ENCODE measurements at places on chromosomes 4 and X.

GRCh38 chr4:79317711-79318110, 8.2 kb downstream of the NAA11 start:
- DNase-seq, result no peak

DNA sequence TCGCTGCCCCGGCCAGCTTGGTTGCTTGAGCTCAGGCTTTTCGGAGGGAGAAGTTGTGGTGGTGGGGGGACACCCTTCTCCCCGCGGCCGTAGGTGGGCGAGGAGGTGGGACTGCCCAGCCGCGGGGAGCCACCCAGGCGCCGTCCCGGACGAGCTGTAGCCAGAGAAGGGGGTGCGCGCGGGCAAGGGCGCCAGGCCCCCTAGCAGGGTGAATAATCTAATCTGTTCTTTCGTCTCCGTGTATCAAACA, 3.1 kb downstream of the MID1IP1 start:
- DNase-seq, result no peak

GRCh38 chrX:26026179-26026578, 112.0 kb upstream of the MAGEB18 start:
- DNase-seq, result no peak

GRCh38 chr4:47562297-47562696, 77.2 kb downstream of the ATP10D start:
- DNase-seq, result no peak

DNA sequence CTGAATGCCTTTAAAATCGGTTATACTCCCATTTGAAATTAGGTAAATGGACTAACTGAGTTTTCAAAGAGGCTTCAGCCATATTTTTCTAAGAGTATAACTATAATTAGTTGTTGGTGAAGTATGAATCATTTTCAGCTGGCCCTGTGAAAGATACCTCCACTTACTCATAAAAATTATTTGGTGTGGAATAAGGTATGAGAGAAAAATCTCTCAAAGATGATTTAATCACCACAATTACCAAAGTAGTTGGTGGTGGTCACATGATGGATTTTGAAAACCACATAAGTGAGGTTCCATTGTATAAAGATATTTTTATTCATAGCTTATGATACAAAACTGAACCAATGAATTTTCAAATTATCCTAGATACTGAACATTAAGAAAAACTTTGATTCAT, 9.0 kb upstream of the KLHL2 start:
- no peak for DNase-seq

DNA sequence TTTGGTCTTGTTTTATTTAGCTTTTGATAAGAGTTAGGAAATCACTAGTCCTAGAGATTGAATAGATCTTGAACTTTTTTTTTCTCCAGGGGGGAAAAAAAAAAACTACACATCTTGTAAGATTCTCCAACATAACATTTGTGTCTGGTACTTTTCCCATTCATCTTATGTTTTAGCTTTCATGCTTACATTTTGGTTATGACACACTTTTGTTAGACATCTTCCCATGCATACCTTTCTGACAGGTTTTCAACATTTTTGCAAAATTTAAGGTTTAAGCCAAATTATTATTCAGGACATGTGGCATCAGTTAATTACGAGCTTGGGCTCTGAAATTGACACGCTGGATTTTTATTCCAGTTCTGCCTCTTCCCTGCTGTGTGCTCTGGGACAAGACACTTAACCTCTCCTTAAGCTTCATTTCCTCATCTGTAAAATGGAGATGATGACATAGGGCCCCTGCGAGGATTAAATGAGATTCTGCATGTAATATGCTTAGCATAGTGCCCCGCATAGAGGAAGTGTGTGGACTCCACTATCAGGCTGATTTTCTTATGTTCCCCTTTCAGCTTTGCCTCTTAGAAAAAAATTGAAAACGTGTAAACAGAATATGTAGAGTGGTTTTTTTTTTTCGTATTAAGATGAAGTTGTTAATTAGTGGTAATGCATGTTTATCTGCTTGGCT, 5.3 kb downstream of the KIT start:
- DNase-seq, result no peak

DNA sequence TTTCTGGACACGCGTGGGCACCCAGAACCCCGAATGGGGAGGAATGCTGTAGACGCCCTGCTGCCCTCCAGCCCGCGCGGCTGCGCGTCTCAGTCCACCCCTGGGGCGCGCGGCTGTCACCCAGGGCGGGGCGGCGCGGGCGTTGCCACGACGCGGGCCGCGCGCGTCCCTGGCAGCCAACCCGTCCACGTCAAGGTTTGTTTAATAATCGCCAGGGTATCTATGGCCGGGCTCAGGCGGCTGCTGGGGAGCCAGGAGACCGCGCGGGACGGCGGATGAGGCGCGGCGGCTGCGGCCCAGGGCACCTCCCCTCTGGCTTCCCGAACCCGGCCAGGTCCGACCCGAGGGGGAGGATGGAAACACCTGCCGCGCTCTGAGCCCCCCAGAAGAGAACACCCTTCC, at the start of gene SPATA18:
Gene SPATA18, plus strand, starts transcription at position 92 of the 402 bp plus-strand sequence. CDS start 401 bp downstream, outside the sequence.
- peak; percentile 76 for DNase-seq

GRCh38 chrX:129755779-129756650, 17.2 kb downstream of the XPNPEP2 start:
- DNase-seq, result no peak

GRCh38 chrX:40158036-40158706, 60.4 kb upstream of the BCOR start:
- DNase-seq, result peak; percentile 49

GRCh38 chr4:149113804-149114430, 671.7 kb upstream of the NR3C2 start:
- DNase-seq, result peak; percentile 77

DNA sequence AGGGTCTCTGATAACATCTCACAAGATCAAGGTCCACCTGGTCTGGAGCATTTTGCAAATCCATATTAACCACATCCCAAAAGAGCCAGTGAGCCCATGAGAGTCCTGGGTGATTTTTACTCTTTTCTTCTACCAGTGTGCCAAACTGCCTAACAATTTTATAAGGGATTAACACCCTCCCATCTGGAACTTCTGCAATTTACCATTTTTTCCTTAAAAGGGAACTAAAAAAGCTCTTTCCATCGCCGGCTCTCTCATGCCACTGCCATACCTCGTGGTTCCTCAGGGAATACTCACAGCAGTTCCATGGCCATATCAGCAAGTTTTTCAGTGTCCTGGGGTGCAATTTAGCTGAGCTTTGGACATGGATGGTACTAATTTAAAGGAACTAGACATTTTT, 55.7 kb downstream of the SEPSECS start:
- no peak for DNase-seq

DNA sequence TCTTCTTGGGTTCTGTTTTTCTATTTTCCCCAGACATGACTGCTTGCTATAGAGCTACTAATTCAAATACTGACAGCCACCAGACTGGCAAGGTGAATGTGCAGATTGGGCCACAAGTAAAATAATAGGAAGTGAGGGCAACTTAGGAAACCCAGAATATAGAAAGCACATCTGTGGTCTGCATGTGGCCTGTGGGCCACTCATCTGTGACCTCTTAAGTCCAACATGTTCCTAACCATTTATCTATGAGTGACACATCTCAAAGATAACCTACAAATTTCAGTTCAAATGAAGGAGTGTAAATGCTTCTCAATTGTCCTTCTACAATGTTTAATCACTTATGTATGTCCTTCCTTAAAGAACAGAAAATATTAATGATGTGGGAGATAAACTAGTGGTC, 128.9 kb downstream of the REELD1 start:
- DNase-seq, result no peak

- no peak for DNase-seq
Observed at GRCh38 chrX:103092942-103093341, at the start of gene NXF3. TSS of gene NXF3 (minus strand) at chrX:103093143. CDS start at chrX:103093023, 120 bp downstream.

- no peak for DNase-seq
Observed at GRCh38 chrX:17020851-17021821, 74.7 kb downstream of the REPS2 start.

GRCh38 chrX:48749182-48749581, 12.4 kb upstream of the GLOD5 start:
- no peak for DNase-seq

GRCh38 chr4:2186865-2187172, 55.1 kb downstream of the HAUS3 start:
- no peak for DNase-seq

- no peak for DNase-seq
Observed at GRCh38 chrX:142054094-142054493, 150.4 kb downstream of the MAGEC1 start.

DNA sequence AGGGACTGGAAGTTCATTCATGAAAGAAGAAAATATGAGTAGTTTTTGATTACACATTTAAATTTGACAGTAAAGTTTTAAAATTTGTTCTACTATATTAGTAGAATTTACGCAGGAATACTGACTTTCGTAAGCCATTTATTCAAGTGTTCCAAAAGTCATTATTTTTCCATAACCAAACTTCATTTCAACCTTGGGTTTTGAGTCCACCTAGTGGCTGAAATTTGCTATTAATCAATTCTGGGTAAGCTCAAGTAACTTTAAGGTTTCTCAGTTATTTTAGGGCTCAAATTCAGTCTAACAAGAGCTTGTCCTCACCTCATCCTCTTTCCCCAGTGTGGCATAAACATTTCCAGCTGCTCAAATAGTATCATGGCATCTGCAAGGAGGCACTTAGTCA, 175.4 kb downstream of the SH3BGRL start:
- peak; percentile 66 for DNase-seq

GRCh38 chrX:129176710-129177109, 346.6 kb downstream of the SMARCA1 start:
- no peak for DNase-seq

DNA sequence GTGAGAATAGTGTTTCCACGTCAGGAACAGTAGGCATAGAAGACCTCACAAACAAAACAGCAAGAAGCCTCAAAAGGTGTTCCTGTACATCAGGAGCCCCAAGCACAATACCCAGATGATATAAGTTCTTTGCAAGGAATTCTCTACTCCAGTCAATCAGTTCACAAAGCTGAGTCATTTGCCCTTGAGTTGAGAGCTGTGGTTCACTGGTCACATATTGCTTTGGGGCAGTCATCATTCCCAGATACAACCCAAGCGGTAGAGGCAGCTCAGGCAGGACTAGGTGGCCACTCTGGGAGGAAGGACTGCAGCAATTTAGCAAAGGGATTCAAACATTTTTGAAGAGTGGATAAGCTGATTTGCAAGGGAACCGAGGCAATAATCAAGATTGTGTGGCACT, 551.5 kb upstream of the ZFP42 start:
- DNase-seq, result peak; percentile 10

- DNase-seq, result no peak
Observed at GRCh38 chr4:8772499-8773123, 99.0 kb downstream of the HMX1 start.

DNA sequence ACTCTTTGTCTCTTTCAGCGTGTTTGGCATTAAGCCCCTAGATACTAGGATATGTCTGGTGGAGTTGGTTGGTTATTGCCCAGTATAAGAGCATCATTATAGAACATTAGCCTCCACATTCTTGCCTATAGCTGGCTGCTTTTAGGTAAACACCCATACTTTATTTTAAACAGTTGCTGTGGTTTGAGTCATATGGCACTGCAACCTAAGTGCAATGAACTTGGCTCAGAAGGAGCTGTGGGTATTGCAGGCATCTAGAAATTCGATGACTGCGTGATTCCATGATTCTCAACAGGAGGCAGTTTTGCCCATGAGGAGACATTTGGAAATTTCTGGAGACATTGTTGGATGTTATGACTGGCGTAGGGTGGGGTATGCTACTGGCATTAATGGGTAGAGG, 49.5 kb downstream of the DCLK2 start:
- no peak for DNase-seq

DNA sequence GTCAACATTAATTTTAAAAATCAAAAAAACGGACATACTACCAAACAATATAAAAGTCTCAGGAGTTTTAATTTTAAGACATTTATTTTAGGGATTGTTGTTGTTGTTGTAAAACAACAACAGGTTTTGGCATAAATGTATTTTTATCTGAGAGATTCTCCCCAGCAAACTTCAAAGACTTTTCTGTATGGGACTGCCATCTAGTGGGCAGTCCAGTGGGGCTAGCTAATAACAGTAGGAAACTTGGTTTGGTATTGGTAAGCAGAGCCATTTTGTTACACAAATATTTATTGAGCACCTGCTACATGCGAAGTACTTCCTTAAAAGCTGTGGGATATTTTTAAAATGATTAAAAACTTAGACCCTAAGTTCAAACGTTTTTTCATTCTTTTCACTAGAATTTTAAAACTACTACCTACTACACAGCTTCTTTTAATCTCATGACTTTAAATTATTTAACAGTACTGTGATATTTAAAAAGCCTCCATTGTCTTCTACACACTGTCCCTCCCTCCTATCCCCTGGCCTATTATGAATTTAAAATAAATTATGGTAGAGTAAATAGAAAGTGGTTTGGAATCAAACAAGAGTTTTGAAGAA, 1028.4 kb upstream of the INTU start:
- DNase-seq, result peak; percentile 78

DNA sequence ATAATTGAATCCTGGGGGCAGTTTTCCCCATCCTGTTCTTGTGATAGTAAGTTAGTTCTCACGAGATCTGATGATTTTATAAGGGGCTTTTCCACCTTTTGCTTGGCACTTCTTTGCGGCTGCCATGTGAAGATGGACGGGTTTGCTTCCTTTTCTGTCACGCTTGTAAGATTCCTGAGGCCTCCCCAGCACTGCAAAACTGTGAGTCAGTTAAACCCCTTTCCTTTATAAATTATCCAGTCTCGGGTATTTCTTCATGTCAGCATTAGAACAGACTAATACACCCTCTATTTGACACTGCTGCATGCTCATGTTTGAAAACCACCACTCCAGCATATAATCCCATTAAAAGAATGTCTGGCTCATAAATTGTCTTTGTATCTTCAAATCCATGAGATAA, 264.4 kb upstream of the ITM2A start:
- no peak for DNase-seq

- DNase-seq, result no peak
Observed at GRCh38 chrX:108064001-108064400, 19.1 kb downstream of the VSIG1 start.

- peak; percentile 35 for DNase-seq
Observed at GRCh38 chr4:176193938-176194337, 1.4 kb downstream of the SPATA4 start.

DNA sequence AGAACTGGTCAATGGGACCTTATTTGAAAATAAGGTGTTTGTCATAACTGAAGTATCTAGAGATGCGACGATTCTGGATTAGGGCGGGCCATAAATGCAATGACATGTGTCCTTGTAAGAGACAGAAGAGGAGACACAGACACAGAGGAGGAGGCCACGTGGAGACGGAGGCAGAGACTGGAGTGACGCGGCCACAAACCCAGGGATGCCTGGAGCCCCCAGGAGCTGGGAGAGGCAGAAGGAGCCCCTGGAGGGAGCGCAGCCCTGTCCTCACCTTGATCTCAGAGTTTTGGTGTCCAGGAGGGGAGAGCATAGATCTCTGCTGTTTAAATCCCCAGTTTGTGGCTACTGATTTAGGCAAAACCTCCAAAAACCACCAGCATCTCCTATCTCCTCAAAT, 5.0 kb downstream of the GTPBP6 start:
- DNase-seq, result no peak

DNA sequence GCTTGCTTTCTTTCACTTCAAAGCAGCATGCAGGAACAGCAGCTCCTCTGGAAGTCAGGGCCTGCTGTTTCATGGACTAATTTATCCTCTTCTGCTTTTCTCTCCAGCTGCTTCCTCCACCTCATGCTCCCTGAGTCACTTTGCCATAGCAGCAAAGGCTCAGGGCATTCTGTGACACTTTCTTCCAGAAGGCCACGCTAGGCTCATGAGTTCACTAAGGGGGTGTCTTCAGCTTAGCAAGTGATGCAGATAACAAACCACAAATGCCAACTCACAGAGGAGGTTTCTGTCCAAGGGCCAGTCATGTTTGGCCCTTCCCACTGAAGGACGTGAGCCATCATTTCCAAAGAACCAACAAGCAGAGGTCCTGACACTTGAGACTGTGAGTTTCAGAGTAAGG, 200.2 kb downstream of the ADGRA3 start:
- no peak for DNase-seq
